ENCODE measurements at places on chromosomes 1 and 21. TPM values are rescaled to one million over a fixed set of nuclear protein-coding genes. Genes with fewer than 3 reads are reported as not detected.

DNA sequence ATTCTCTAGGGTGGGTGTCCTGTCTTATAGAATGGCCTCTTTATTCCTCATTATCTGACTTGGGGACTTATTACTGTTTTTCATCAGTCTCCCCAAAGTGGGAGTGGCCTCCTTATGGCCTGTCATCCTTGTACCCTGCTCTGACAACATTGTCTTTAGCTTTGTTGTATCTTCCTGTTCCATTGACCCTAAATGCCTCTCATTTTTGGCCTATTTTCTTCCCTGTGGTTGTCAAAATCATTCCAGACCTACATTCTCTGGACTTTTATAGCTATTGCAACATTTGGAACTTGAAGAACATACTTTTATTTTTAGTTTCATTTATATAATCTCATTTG lies 9.7 kb downstream of the SFT2D2 start:
- DNase-seq = no peak

- DNase-seq = no peak
These were observed 54.2 kb downstream of the RGL1 start for GRCh38 chr1:183859119-183859518.

The FCGR2B gene
- 5.6 TPM for total RNA-seq

- no peak for DNase-seq
These were observed 220.1 kb upstream of the PROX1 start for GRCh38 chr1:213767683-213768082.

DNA sequence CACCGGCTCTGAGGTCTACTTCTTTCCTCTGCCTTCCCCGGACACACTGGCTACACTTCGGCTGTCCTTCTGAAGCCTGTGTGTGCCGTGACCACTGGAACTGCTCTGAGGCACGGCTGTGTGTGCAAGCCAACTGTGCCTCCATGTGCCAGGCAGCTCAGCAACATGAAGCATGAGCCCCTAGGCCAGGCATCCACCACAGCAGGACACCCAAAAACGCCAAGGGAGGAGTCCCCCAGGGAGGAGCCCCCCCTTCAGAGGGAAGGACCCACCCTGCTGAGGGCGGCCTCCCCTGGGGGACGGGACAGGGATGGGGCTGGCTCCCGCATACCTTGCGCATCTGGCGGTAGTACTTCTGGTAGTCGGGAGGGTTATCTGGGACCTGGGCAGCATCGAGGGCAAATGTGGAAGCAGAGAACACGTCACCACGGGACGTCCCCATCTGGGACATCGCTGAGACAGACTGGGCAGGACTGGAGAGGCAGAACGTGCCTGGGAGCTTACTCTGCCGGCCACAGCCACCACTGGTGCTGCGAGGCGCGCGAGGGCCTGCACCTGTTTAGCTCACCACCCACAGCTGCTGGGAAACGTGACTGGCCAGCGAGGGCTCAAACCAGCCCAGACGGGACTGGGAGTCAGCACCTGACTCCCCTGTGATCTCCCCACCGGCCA lies 20.5 kb downstream of the LSS start:
- DNase-seq = no peak

The MSH4 gene
- total RNA-seq = 0.88 TPM

DNA sequence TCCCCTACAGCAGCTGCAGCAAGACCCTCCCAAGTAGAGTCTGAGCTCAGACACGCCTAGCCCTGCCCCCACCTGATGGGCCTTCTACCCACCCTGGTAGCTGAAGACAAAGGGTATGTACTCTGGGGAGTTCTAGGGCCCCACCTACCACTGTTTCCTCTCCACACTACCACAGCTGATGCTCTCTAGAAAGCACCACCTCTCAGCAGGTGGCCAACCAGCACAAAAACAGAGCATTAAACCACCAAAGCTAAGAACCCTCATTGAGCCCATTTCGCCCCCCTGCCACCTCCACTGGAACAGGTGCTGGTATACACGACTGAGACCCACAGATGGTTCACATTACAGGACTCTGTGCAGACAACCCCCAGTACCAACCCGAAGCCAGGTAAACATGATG lies 258.9 kb downstream of the SETD4 start:
- DNase-seq = no peak

The SLC30A10 gene
- not detected for total RNA-seq

DNA sequence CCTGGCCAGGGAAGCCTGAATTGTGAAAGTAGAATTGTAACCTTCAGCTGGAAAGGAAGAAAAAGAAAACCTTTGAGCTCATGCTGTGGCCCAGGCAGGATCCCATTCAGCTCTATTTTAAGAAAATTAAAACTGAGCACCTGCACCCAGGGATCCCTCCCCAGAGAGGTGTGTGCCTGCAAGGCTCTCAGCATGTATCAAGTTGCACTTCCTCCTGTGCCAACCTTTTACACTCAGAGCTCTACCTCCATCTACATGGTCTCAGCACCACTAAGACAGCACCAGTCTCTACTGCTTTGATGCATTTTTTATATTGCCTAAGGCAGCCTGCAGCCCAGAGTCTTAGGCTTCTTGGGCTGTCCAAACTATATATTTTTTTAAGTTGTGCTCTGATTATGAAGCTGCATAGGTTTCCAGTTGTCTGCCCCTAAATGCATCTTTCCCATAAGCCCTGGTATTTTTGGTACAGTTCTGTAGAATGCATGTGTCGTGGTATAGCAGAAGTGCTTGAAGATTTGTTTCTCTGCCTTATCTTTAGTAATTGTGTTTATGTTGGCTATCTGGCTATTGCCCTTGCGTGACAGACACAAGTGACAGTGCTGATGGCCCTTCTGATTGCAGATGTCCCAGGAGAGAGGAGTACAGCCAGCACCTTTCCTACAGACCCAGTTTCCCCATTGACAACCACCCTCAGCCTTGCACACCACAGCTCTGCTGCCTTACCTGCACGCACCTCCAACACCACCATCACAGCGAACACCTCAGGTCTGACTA lies 63.1 kb downstream of the PTPRC start:
- no peak for DNase-seq

The FABP3 gene
- 15.5 TPM for total RNA-seq

The DNASE2B gene
- total RNA-seq = 7.2 TPM

DNA sequence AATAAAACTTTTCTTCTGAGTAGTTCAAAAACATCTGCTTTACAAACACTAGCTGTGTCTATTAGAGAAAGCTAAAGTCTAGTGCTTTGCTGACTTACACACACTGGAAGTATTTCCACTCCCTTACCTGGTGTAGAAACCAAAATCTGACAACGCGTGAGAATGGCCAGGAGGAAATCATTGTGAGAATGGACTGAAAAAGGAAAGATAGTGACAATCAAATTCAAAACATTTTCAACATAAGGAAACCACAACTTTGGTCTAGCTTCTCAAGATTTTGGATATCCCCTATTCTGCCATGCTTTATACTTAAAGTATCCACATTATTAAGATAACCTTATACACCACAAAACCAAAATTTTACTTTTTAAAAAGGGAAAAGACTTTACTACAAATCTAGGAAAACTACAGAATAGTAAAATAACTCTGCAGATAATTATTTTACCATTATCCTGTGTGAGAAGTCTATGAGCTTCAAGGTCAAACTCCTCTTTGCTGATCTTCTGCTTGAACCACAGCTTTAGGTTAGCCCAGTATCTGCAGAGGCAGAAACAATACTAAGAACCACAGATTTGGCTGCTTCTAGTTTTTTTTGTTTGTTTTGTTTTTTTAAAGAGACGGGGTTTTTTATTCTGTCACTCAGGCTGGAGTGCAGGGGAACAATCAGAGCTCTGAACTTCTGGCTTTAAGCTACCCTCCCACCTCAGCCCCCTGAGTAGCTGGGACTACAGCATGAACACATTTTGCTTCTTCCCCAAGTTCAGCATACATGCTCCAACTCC lies 6.6 kb downstream of the TADA1 start:
- DNase-seq = no peak

The ZNF648 gene
- total RNA-seq = 3.3 TPM

GRCh38 chr1:223514644-223515043 lies 121.4 kb downstream of the CCDC185 start:
- DNase-seq = no peak

DNA sequence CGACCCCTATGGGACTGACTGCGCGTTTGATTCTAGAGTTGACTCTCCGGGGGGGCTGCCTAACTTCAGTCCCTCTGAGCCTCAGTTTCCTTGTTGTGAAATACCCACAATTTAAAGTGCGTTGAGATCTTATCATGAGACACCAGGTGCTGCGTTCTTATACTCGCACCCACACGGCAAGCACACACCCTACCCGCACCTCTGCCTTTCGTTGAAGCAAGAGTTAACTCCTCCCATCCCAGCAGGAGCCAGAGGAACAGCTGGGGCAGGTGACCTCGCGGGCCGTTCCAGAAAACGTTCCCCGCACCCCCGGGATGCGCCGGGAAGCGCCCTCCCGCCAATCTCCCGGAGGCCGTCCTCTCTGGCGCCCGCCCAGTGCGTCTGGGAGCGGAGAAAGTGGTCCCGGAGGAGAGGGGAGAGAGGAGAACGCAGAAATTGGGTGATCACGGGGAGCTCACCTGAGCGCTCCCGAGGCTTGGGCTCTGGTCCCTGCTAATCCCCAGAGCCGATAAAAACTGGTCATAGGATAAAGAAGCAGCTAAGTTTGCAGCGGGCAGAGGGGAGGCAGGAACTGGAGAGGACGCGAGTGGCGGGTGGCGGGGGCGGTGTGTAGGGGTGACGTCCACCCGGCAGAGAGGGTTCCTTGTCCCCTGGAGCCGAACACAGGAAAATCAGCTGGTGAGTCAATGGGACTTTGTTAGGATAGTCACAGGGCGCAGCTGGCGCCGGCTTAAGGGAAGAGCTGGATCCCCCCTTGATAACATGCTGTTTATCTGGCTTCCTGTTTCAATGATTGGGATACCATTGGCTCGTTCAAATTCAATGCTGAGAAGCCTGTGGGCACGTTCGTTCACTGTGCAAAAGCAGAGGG lies 869 bp downstream of the NAV1 start:
- DNase-seq = peak; percentile 46

The DDR2 gene
- total RNA-seq = 41.9 TPM

The HCRTR1 gene
- not detected for total RNA-seq

- DNase-seq = no peak
These were observed 82.8 kb downstream of the PRDM2 start for GRCh38 chr1:13782634-13783360.

The AMY1C gene
- not detected for total RNA-seq

DNA sequence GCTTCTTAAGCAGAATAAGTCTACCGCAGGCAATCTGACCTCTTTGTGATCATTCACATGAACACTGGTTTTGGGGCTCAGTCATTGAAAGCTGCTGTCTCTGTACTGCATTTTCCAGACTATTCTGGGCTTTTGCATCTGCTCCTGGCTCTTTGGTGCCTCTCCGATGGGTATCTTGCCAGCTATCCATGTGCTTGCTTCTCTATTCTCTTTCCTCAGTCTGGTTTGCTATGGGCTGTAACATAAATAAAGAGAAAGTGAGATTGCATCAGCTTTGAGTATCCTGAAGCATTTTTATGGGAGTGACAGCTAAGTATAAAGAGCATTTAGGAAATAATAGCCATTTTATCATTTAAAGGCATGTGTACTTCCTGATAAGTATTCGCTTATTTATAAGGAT lies 70.7 kb downstream of the C1orf21 start:
- no peak for DNase-seq

- DNase-seq = no peak
These were observed 1.9 kb downstream of the CCT3 start for GRCh38 chr1:156336242-156336641.

GRCh38 chr1:32362474-32363313 lies at the start of the genes FAM229A and TSSK3:
Gene FAM229A (minus strand): TSS chr1:32362485. CDS start chr1:32362091, 394 bp downstream.
Gene TSSK3 (plus strand): TSS chr1:32362539. CDS start chr1:32362702, 163 bp downstream.
- DNase-seq = no peak

DNA sequence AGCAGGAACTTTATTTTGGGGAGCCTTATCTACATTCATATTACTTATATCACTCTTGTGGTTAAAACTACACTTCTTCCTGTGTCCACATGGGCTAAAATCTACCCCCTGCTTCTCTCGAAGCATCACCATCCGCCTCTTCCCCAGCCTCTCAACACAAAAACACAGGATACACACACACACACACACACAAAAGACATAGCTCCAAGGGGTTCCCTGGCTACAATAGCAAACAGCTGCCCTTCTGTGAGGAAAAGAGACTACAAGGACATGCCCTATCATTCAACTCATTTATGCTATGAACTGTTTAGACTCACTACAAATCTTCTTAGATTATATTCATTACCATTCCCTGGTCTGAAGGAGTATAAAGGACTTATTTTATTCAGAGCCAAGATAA lies 155.0 kb downstream of the PIGK start:
- no peak for DNase-seq

DNA sequence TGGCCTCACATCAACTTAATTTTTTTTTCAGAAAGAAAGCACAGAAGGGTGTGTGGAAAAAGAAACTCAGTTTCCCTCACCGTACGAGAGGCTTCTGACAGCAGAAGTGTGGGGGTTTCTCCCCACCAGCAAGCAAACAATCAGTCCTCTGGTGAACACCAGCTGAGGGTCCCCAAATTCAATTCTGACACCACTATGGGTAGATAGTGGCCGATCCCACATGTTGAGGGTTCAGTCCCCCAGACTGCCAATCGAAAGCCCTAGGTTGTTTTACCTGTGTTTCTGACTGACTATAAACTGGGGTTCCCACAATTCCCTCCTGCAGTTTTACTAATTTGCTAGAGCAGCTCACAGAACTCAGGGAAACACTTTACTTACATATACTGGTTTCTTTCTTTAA lies 2.1 kb downstream of the IFI6 start:
- no peak for DNase-seq

GRCh38 chr1:114618606-114619005 lies 37.2 kb upstream of the BCAS2 start:
- DNase-seq = no peak

DNA sequence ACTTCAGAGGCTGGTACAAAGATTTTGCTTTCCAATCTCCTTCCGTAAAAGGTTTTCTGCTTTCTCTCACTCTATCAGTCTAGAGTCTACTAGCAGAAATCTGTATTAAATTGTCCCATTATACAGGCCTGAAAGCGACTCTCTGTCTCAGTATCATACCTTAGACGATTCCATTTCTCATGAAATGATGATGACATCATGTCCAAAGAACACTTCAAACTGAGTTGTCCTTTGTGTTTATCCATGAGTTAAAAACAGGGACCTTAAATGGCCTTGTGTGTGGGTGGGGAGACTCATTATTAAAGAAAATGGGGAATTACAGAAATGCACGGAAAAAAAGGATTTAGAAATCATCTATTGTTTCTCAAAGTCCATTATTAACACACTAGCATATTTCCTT lies 21.0 kb upstream of the SLC44A3 start:
- no peak for DNase-seq

The FCER1A gene
- total RNA-seq = 0.66 TPM

DNA sequence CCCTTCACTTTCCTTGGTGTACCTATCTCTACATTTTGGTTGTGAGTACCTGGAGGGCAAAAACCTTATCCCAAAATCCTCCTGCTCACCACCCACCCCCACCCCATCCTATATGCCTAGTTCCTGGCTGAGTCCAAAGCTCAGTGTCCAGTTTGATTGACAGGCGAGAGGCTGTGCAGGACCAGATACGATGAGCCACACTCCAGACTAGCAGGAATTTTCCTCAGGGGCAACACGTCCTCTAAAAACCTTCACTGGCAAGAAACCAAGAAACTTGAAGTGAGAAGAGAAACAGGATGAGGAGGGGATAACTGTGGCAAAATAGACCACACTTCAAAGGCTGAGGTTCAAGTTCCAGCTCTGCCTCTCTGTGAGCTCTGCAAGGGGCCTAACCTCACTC lies 1.1 kb upstream of the SLAMF8 start:
- no peak for DNase-seq

The ASCL5 gene
- total RNA-seq = not detected

The TMEM82 gene
- total RNA-seq = not detected
